ENCODE measurements at places on chromosomes 16 and 17.

DNA sequence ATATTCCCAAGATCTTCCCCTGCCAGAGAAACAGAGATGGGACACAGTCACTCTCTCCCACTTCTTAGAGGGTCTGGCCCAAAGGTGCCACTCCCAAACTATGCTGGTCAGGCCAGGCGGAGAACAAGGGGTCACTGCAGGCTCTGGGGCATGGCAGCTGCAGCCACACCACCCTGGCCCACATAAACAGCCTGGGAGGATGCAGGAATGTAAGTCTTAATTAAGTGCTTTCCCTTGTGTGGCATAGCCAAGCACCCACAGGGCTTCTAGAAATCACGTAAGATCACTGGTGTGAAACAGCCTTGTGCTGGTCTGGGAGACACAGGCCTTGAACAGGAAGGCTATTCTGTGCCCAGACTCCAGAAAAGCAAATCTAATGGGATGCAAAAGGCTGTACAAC, 31.5 kb downstream of the ABCC12 start:
- DNase-seq: no peak

DNA sequence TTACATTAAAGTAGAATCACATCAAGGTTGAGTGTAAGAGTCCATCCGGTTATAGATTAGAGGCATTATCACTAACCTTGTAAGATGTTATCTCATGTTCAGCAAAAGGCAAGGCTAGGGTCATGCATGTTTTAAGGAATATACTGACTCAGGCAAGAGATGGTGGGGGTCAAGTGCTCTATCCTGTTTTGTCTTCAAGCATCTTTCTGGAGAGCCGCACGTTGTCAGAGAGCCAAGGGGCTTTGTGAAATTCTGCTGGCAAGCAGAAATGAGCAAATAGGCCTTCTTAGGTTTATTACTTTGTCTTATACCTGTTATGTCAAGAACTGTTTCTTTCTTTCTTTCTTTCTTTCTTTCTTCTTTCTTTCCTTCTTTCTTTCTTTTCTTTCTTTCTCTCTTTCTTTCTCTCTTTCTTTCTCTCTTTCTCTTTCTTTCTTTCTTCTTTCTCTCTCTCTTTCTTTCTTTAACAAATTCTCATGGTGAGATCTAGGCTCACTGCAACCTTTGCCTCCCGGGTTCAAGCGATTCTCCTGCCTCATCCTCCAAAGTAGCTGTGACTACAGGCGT, 47.3 kb upstream of the IL34 start:
- no peak for DNase-seq

GRCh38 chr16:1184156-1184868, 31.4 kb downstream of the CACNA1H start:
- DNase-seq: no peak

DNA sequence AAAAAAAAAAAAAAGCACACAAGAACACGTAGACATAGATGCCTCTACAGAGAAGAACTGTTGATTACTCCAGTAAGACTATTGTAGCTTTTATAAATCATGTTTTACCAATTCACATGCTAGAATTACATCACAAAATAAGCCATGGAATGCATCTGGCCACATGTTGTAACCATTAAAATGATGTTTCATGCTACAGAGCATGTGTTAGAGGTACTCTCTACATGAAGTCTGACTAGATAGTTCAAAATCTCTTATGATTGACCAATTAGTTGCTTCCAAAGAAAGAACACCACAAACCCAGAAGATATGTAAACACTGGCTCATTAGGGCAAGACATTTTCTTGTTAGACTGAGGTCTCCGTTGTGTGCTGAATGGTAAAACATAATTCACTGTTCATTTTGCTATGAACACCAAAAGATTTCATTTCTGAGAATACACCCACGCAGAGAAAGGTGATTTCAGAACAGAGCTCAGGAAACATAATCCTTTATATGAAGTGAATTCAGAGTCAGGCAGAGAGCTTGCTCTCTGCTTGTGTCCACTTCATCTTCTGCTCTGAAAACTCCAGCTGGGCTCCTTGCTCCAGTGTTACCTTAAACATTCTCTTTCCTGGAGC, 411.4 kb upstream of the SOX9 start:
- DNase-seq: no peak

DNA sequence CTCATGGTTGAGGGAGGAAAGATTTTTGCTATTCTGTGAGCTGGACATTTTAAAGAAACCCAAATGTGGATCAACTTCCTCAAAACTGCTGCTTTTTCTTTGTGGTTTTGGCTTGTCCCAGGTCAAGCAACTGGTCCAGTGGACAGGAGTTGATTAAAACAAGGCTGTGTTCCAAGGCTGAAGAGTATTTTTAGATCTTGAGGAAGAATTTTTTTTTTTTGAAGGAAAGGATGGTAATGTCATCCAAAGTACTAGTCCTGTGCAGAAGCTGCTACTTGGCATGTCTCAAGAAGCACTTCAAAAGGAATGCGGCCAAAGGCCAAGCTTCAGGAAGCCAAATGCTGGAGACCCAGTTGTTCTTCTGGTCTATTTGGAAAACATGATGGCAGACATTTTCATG, 8.0 kb upstream of the MYH2 start:
- no peak for DNase-seq

- no peak for DNase-seq
Measured at GRCh38 chr17:39677542-39678339, 9.5 kb downstream of the PNMT start.

GRCh38 chr16:24054741-24055491, 201.2 kb upstream of the CACNG3 start:
- no peak for DNase-seq

GRCh38 chr16:89052890-89053724, 40.5 kb upstream of the ACSF3 start:
- no peak for DNase-seq

DNA sequence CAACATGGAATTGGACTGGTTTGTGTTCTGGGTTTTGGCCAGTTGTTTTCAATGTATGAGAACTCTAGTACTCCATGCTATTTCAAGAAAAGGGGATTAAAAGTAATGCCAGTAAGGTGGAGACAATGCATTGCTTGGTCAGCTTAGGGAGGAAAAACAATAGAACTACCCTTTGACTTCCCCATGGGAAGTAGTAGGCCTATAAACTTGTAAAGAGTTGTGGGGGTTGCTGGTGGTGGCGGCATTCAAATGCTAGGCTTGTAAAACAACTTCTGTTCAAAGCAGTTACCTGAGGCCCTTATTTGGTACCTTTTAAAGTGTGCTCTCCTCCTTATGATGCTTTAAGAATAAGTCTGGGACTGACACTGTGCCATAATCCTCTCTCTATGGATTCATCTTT, 9.4 kb downstream of the MAP3K3 start:
- no peak for DNase-seq

DNA sequence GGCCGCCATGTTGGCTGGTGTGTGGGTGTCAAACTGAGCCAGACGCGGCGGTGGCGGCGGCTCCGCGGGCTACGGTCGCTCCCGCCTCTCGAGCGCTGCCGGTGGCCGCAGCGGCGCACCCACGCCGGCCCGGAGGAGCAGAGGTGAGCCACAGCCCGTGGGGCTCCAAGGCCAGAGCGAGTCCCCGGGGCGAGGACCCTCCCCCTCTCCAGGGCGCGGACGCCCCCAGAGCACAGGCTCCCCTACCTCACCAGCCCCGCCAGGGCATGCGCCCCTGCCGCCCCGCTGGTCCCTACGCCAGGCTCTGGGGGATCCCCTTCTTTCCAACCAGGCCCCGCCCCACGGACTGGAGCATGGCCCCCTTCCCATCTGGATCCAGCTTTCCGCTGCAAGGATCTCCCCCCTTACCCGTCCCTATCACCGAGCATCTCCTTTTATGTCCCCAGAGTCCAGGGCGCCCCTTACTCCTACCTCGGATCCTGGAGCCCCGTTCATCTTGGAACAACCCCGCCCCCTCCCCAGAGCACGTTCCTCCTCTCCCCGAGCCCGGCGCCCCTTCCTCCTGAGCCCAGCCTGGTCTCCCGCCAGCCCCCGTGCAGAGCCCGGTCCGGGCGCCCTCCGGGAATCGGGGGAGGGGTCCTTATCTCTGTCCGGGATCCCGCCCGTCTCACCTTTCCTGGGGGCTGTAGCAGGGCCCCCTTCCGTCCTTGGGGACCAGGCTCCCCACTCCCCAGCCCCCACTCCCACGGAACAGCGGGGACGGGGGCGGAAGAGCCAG, 412 bp downstream of the EPN2 start:
- peak; percentile 35 for DNase-seq

DNA sequence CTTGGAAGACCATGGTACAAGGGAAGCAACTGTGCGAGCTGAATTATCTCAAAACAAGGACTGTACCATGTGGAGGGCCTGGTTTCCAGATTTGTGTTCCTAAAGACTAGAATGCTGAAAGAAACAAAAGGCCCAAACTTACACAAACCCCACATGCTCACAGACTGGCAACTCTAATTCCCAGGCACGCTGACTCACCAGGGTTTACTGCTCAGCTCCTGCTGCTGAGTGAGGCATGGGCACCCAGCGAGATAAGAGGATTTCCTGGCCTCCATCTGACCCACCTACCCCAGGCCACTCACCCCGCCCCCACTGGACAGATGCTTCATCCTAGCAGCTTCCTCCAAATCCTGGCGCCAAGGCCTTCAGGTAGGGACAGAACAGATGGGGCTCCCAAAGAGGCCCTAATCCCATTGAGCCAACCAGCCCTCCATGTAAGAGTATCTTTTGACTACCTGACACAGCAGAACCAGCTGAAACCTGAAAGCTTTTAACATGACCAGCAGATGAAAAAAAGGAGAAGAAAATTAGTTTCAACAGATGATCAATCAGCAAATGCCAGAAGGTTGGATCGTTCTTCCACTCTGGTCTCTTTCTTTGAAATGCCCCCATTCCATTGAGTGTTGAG, 33.9 kb downstream of the DCUN1D3 start:
- DNase-seq: no peak

DNA sequence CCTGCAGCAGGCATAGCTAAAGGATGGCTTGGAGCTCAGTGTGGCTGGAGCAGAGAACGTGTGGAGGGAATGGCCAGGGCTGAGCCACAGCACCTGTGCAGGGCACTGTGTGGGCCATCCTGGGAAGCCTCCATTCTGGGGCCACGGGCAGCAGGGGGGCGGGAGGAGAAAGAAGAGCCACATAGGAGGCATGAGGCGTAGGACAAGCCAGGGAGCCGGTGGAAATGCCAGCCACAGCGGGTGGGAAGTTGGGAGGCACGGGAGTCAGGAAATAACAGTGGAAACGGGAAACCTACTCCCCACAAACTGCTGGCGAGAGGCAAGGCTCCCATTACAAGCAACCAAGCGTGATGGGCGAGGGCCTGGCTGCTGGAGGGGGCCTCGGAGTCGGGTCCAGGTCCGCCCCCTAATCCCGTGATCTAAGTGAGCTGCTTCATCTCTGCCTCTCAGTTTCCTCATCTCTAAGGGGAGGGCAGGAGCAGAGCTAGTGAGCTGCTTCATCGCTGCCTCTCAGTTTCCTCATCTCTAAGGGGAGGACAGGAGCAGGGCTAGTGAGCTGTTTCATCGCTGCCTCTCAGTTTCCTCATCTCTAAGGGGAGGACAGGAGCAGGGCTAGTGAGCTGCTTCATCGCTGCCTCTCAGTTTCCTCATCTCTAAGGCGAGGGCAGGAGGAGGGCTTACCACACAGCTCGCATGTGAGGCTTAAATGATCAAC, 104.9 kb downstream of the ADCY9 start:
- DNase-seq: no peak

DNA sequence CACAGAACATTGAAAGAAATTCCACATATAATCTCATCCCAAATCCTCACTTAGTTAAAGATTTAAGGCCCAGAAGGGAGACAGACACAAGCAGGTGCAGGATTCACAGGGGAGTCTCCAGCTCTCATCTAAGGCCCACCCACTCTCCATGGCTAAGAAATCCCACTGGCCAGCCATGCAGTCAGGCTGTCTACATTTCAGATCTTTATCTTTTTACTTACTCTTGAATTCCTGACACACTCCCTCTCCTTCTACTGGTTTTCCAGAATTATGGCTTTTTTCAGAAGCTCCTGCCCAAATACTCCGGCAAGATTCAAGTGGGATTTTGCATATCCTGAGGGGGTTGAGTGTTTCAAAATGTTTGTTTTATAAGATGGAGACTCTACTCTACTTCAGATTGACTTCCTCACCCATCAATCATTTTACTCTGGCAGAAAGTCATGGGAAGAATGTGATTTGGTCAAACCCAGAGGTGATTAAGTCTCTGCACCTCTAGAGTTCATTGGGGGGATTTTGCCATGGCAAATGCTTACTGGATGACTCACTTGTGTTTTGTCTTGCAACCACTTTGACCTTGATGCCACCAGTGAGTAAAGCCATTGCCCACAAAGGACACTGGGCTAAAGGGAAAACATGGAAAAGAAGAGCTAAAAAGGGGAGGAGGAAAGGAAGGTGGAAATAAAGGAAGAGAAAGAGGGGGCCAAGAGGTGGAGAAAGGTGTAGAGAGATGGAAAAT, 688.8 kb upstream of the SALL1 start:
- no peak for DNase-seq

DNA sequence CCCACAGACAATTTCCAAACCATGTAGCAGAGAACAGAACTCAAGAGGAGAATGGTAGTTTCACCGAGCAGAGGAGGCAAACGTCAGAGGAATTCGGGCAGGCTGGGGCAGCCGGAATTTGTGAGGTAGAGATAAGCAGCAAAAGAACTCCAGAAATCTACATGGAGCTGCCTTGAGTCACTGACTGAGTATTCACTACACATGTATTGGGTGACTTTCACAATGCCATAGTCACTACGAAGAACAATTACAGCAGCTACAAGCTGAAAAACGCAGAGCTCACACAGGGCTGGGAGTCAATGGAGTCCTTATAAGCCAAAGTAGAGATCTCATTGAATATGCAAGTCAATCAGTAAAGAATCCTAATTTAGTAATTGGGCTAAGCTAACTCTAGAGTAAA, 13.4 kb downstream of the CMC2 start:
- DNase-seq: no peak

DNA sequence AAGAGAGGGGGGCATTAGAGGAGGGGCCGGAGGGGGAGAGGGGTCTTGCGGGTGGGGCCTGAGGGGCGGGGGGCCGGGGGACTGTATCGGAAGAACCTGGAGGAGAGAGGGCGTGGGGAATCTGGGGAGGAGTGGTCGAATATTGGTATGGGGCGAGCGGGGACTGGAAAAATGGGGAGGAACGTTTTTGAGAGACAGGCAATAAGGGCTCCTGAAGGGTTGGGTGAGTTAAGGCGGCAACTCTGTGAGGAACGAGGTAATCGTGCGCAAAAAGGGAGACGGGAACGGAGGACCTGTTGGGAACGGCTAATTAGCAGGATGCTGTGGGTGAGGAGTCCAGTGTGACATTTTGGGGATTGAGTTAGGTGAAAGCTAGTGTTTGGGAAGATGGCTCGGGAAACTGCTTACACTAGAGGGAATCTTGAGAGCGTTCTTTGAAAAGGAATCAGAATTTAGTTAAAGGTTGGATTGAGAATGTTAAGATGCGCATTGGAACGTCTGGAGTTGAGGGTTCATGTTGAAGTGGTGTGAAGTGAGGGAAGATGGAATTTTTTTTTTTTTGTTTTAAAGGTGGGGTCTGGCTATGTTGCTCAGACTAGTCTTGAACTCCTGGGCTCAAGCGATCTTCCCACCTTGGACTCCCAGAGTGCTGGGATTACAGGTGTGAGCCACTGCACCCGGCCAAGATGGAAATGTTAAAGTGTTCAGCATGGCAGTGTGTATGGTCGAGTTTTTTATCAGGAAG, 662 bp downstream of the WIPF2 start:
- peak; percentile 20 for DNase-seq

Measured in activated CD4-positive, alpha-beta T cell treated with anti-CD3 and anti-CD28 coated beads, Interleukin-2, amount 50 U/mL, for 24 hours (primary cell).